ENCODE measurements at places on chromosomes 7 and 10.

- no peak for DNase-seq
These were observed 49.6 kb upstream of the UBN2 start for GRCh38 chr7:139181404-139181803.

GRCh38 chr10:85212526-85212925 lies 884.1 kb downstream of the CCSER2 start:
- DNase-seq, result no peak

GRCh38 chr10:1968257-1969033 lies 231.1 kb upstream of the ADARB2 start:
- DNase-seq, result no peak

DNA sequence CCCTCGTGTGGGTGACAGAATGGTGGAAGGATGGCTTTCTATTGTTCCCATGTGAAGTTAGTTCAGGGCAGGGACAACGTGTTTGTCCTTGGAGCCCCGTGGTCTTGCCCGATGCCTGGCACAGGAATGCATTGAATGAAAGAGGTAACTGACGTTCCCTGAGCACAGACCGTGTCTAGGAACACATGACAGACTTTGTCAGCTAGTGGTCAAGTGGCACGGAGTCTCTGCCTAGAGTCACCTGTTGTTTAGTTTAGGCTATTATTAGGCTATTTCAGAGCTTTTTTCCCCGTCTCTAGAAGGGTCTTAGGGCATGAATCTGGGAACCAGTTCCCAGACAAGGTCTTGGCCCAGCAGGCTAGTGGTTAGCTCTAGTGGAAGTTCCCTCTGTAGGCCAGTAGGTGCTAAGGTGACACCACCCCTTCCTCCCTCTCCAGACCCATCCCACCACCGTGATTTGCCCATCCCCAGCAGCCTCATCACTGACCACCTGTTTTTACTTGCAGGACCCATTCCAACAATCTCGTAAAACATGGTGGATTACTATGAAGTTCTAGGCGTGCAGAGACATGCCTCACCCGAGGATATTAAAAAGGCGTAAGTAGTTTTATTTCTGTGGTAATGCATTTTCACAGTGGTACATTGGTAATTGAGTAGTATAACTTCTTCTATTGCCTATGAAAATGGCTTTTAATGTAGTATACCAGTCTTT lies 21.4 kb downstream of the DNAJB6 start:
- DNase-seq, result no peak

DNA sequence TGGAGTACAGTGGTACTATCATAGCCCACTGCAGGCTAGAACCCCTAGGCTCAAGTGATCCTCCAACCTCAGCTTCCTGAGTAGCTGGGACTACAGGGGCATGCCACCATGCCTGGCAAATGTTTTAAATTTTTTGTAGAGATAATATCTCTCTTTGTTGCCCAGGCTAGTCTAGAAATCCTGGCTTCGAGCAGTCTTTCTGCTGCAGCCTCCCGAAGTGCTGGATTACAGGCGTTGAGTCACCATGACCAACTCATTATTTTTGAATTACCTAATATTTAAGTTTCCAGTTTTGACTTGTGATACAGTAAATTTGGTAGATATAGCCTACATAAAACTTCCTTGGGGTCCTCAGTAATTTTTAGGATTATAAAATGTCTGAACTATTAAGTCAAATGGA lies 74.1 kb downstream of the RUNDC3B start:
- no peak for DNase-seq

DNA sequence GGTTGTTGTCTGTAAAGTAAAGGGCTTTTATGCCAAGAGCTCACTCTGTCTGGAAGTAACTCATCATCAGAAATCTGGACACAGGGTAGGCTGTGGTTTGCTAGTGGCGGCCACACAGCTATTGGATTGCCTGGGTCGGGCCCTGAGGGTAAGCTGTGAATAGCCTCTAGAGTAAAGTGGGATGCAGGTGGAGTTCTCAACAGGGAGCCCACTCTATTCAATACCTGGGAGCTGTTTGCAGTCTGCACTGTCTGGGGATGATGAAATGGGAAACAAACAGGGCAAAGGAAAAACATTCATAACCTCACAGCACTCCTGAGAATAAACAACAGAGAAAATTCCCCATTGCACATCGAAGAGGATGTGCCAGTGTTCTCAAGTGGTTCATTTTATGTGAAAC lies 582.6 kb downstream of the CALN1 start:
- DNase-seq, result no peak

- DNase-seq, result peak; percentile 61
These were observed 71.4 kb downstream of the NEURL1 start for GRCh38 chr10:103564776-103565520.

GRCh38 chr10:32459051-32459698 lies 13.2 kb downstream of the CCDC7 start:
- no peak for DNase-seq

DNA sequence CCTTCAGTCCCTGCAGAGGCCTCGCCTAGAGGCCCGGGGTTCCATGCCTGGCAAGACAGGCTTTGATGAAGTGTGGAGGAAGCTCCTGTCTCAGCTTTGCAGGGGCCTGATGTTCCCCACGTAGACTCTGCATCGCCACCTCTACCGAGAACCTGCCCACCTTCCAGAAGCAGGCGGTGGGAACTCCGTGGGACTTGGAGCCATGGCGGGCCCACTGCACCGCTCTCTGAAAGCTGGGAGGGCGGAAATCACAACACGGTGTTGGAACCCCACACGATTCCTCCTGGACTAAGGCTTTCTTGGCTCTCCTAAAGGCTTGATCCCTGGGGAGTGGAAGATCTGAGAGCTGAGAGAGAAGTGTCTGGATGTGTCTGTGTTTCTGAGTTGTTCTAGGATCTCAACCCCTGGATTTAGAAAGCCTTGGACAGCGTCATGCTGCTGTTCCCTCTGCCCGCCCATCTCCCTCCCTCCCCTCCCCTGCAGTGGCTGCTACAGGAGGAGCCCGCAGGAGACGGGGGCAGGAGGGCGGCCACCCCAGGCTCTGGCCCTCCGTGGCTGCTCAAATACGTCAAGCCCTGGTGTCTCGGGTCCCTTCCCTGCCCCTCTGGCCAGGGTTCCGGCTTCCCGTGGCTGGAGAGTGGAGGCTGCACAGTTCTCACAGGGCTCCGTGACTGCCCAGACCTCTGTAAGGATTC lies 79.7 kb downstream of the VIPR2 start:
- no peak for DNase-seq

DNA sequence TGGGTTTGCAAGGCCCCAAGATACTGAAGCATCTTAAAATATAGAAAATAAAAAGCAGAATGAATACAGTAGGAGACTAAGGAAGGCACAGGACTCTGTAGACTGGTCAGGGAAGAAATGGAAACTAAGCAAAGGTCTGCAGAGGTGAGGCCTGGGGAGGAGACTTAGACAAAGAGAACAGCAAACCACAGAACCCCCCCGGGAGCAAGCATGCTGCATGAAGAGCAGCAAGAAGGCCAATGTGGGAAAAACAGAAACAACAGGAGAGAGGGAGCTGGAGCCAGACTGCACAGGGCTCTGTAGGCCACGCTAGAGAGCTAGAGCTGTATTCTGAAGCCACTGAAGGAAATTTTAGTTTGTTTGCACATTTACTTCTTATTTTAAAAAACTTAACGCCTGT lies 45.7 kb upstream of the ARID5B start:
- no peak for DNase-seq

DNA sequence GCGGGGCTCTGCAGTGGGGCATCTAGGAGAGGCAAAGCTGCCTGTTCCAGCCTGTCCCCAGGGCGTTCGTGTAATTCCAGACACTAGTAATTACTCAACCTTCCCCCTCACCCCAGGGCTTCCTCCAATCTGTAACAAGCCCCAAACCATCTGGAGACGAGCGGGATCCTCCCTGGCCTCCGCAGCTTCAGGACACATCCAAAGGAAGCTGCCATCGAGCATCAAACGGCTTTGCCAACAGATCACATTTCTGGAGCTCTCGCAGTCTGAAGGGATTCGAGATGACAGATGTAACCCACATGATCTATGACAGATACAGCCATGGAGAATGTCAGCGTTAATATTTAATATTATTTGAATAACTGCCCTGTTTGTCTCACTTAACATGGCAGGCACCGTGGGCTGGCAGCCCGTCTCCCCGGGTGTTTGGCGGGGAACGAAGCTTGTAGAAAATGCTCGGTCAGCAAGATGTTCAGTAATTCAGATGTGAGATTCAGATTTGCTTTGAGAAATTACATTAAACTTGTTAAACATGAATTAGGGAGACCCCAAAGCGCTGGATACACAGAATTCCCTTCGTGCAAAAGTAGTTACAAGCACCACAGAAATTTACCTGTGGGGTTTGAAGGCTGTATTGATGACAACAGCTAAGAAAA lies 108.5 kb upstream of the C7orf33 start:
- DNase-seq, result peak; percentile 61

DNA sequence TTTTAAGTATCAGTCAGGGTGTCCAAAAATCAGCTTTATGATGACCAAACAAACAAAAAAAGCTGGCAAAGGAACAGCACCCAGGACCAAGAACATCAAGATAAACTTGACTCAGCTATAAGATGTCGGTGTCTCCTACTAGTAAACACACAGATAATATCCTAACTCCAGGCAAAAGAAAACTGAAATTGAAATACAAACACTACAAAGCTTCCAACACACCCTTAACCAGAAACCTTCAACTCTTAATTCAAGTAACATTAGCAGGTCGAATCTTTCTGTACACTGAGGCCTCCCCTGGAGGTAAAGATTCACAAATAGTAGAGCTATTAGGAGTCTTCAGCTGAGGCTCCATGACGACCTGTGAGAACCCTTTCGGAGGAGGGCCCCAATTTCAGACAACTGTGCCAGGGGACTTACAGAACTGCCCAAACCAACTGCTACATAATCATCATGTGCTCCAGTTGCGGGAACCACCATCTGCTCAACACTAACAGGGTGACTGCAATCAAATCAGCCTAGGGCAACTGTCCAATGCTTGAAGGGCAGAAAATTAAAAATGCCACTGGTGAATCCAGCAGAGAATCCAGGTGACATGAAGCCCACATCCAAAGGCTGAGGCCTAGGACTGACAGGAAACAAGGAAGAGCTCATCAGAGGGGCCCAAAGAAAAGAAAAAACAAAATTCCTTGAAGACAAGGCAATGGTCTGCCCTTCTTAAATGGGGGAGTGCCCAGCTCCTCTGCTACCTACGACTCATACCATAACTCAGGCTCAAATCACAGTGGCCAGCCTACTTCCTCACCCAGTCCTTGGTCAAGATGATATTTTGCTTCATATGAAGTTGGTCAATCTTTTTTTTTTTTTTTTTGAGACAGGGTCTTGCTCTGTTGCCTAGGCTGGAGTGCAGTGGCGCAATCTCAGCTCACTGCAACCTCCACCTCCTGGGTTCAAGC lies 20.0 kb downstream of the XPNPEP1 start:
- peak; percentile 21 for DNase-seq

- DNase-seq, result no peak
These were observed 1.4 kb downstream of the GPR141 start for GRCh38 chr7:37684927-37685326.
